ENCODE measurements at places on chromosomes 6 and 20.

DNA sequence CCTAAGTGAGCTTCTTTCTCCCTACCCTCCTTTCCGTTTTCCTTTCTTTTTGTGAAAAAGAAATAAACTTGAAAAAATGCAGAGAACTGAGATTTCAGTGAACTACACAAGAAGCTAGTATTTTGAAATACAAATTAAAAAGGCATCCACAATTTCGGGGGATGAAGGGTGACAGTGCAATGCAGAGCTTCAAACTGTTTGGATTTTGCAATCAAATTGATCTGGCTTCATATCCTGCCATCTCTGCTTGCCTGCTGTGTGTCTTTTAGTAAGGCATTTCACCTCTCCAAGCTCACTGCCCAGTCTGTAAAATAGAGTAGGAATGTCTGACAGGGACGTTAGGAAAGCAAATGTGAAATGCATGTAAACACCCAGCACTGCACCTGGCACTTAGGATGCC, 258.0 kb downstream of the HACE1 start:
- no peak for DNase-seq

DNA sequence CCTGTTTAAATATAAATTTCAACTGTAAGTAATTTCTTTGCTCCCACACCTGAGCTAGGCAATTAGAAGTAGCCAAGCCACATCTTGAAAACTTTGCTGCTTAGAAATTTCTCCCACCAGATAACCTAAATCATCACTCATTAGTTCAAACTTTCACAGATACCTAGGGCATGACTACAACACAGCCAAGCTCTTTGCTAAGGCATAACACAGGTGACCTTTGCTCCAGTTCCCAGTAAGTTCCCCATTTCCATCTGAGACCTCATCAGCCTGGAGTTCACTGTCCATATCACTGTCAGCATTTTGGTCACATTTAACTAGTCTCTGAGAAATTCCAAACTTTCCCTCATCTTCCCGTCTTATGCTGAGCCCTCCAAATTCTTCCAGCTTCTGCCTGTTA, 79.8 kb upstream of the OPRM1 start:
- DNase-seq, result no peak

- DNase-seq, result no peak
These were observed 57.6 kb downstream of the GCNT2 start for GRCh38 chr6:10578723-10579122.

GRCh38 chr6:131460614-131461000, 112.4 kb upstream of the ARG1 start:
- no peak for DNase-seq

- peak; percentile 55 for DNase-seq
These were observed 213.0 kb upstream of the SUPT3H start for GRCh38 chr6:45590696-45591184.

GRCh38 chr6:149834513-149835481, 29.4 kb downstream of the LRP11 start:
- no peak for DNase-seq

DNA sequence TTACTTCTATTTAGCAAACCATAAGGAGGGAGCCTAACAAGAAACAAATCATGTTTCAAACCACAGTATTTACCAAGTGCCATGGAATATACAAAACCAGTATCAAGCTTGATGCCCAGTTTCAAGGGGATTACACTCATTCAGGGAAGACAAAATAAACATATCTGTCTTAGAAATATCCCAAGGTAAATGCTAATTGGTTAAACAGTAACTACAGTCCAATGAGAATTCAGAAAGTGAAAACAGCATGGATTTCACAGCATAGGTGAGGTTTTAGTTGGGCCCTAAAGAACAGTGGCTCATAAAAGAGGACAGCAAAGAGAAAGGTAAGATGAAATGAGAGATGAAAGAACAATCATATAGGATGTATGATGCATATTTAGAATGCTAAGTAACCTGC, 110.3 kb downstream of the CHD6 start:
- DNase-seq, result no peak

Measured in fibroblast of skin of left biceps (primary cell).